Foreskin keratinocyte (primary cell): ENCODE measurements at places on chromosomes 6 and 20.
A peak's percentile ranks its signal among the peaks of the same experiment; 100 is the strongest.

DNA sequence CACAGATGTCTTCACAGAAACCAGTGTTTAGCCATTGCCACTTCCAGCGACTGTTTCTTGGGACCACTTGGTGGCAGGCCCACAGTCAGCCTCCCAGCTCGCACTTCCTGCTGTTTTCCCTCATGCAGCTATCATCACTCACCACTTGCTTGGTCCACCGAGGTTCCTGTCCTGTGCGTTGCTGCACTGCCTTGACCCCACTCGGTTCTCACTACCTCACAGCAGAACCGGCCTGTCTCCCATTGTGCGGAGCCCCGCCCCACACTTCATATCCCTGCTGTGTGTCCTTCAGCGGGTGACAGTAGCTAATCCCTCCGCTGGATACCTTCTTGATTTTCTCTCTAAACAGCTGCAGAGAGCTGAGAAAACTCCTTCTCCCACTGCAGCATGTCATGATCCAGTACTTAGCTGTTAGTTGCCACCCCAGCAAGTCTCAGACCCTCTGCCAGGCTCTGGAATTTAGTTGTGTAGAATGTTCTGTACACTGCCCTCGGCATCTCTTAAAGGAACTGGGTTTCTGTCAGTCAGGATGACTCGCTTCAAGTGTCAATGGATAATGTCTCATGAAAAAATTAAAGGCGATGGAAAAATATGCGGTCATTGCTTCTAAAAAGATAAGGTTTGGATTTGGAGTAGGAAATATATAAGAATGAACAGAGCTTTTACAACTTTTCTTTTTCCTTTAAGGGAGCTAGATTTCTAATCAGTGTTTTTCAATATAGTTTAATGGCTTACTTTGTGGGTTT, 208.0 kb downstream of the FARS2 start:
- DNase-seq, result no peak

- no peak for DNase-seq
These were observed 172.1 kb upstream of the ID4 start for GRCh38 chr6:19664878-19665612.

DNA sequence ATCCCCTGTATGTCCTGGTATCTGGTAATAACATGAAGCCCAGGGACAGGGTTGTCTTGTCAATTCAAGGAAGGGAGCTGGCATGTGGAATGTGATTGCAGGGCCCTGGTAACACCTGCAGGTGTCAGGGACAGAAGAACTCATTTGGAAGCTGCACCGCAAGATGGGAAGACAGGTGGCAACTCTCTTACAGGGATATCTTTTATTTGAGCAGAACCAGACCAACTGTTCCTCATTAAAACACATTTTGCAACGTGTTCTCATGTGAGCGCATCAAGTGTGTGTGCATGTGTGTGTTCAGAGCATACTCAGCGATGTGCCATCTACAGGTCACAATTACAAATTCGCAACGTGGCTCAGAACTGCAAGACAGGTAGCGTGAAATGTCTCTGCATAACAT, 370.9 kb upstream of the SOX4 start:
- no peak for DNase-seq

- no peak for DNase-seq
These were observed 322.1 kb downstream of the RNGTT start for GRCh38 chr6:88641178-88641903.

DNA sequence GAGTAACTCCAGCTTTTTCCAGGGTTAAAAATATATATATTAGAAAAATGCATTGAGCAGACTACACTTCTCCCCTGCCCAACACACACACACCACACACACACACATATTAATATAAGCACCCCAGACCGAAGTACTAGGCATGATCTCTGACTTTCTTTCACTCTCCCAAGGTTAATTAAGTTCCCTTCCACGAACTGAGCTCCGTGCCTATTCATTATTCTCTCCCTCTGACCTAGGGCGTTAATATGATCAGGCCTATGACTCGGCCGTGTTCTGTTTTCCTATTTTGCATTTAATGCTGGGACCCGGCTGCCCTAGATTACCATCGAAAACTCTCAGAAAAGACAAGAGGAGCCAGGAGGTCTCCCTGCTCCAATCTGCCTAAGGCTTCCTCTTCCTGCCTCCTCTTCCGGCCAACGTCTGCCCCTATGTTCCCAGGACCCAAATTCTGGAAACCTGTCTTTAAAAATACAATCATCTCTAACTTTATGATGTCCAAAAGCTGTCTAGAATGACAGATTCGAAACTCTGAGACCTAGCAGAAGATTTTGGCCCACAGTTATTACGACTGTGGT, 6.1 kb upstream of the POU3F2 start:
- no peak for DNase-seq

- no peak for DNase-seq
These were observed 12.9 kb downstream of the OR2A4 start for GRCh38 chr6:131688286-131688685.

DNA sequence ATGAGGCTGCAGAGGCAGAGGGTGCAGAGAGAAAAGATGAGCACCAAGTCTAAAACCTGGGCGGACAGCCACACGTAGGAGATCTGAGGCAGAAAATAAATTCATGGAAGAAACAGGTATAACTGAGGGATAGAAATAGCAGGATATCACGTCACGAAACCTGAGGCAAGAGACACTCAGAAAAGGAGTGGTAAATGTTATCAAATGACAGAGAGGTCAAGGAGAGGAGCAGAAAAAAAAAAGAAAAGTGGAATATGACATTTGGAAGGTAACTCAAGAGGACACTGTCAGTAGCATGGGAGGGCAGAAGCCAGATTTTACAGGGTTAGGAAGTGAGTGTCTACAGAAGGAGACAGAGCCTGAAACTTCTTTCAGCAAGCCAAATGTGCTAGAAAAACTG, 84.2 kb upstream of the FBXL4 start:
- DNase-seq, result no peak

GRCh38 chr6:5584078-5584482, 322.8 kb downstream of the FARS2 start:
- DNase-seq, result no peak

DNA sequence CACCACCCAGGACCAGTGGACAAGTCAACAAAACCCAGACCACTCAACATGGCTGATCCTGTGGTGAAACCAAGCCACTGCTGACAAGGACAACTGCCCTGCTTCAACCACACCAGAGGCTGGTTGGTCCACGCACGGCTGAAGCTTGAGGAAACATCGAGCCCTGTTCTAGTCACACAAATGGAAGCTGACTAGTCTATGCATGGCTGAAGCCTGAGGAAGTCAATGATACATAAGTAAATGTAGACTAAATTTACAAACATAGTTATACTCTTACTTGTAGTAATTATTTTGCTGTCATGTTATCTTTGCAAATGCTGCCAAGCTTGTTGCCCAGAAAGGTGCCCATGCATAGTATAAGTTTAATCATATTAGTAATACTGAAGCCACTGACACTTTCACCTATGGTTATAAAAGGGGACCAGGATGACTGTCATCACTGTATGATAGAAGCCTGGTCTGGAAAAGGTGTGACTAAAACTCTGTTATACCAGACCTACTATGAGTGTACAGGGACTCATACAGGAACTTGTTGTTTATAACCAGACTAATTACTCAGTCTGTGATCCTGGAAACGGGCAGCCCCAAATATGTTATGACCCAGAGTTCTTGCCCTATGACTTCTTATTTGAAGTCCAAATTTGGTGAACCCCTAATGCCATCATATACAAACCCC, 5.6 kb downstream of the IL22RA2 start:
- no peak for DNase-seq

DNA sequence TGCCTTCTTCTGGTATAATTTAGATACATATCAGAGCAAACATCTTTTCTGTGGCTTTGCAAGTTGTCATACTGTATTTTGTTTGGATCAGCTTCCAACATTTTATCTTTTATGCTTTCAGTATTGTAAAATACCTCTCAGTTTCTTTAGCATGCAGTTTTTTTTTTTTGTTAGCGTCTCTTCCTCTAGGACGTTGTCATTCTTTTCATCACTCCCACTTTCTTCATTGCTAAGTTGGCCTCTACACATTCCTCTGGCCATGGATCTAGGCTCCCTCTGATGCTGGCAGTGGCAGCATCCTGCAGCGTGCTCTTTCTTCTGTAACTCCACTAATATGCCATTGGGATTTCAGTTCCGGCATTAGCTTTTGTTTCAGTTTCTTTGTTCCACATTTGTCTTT, 21.7 kb downstream of the RPRD1B start:
- no peak for DNase-seq

- no peak for DNase-seq
These were observed 287.7 kb downstream of the TAF4 start for GRCh38 chr20:61777773-61778494.

DNA sequence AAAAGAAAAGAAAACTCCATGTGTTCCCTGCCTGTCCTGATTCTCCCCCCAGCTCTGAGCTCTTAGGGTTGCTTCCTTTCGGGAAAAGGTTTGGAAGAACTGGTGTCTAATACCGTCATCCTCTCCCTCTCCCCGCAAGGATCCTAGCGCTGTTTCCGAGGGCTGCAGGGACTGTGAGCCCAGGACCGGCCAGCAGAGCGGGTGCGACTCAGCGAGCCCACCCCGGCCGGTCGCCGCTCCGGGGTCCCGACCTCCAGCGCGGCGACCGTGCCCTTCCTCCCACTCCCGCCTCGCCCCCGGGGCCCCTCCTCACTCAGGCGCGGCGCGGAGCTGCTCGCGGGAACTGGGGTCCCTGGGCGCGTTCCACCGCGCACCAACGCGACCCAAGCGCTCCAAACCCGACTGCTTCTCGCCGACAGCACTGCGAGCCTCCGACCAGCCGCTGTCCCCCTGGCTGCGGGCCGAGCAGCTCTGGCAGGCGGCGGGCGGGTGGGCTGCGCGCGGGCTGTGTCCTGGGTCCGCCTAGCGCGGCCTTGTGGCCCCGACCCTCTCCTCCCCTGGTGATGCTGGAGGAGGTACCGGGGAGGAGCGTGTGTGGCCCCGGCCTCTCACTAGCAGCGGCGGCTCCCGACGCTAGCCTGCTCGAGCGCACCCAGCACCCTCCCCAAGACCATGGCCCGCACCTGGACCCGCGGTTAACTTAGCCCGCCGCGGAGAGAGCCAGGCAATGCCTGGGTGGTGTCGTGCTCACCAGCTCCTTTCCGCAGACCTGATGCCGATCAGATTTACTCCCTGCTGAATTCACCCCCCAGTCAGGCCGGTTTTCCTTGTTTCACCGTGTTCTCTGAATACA, at the start of gene PLA2G7:
Gene PLA2G7 (minus strand): TSS at position 509 of the 853 bp plus-strand sequence. CDS start 12,484 bp downstream, outside the sequence.
- DNase-seq, result peak; percentile 50

- DNase-seq, result no peak
These were observed 172.5 kb downstream of the HTR1B start for GRCh38 chr6:77290798-77291197.
